ENCODE measurements at places on chromosomes 7 and 10.
A peak's percentile ranks its signal among the peaks of the same experiment; 100 is the strongest.

DNA sequence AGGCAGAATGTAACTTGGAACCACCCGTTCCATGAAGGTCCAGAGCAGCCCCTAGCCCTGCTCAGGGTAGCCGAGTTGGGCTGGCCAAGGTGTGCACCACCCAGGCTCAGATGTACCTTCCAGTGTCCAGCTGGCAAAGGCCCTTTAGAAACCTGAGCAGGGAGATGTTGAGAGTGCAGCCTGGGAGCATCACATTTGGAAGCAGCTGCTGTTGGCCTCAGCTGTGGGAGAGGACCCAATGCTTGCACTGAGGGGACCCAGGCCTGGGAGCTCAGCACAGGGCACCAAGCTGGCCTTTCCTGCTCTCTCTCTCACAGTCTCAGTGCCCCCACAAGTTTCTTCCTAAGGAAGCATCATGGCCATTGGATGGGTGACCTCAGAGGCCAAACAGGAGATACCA is 33.5 kb downstream of the ANXA8 start:
- DNase-seq, result peak; percentile 3

GRCh38 chr7:37234928-37235327 is 213.7 kb downstream of the ELMO1 start:
- no peak for DNase-seq

- DNase-seq, result no peak
Measured at GRCh38 chr7:108408296-108408991, 47.8 kb downstream of the NRCAM start.

DNA sequence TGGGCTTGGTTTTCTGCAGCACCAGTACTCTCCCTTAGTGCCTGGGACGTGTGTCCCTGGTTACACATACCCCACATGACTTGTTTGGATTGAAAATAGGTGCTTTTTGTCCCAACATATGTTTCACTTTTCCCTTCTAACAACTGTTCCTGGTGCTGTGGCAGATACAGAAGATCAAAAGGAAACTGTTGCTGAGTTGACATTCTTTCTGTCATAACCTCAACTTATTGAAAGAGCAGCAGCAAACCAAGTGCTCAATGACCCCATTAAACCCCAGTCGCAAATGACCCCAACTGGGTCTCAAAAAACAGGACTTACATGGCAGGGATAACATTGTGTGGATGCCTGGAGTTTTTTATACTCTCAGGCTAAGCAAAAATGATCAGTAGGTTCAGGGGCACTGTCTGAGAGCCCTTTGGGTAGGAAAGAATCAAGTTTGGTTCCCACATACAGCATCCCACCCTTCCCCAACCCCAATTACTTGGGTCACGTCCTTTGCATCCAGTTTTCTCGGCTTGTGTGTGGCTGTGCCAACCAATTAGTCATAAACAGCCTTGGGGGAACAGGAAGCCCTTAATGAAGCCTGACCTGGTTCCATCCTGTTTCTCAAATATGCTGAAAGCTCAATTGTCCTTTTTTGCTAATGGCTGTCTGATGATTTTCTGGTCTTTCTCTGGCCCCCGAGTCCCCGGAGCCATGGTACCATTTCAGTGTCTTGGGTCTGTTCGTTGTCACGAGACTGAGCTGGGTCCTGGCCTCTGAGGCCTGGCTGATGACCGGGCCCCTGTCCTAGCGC is 4.9 kb downstream of the HKDC1 start:
- DNase-seq, result peak; percentile 60

- no peak for DNase-seq
Measured at GRCh38 chr7:26670841-26671240, 193.5 kb downstream of the SKAP2 start.

GRCh38 chr7:94228678-94229077 is 166.0 kb upstream of the COL1A2 start:
- DNase-seq, result no peak

GRCh38 chr10:63812501-63812900 is 291.3 kb downstream of the REEP3 start:
- no peak for DNase-seq

- DNase-seq, result no peak
Measured at GRCh38 chr7:55622241-55622640, 49.9 kb upstream of the VOPP1 start.

- peak; percentile 38 for DNase-seq
Measured at GRCh38 chr10:49273082-49273465, 25.9 kb upstream of the C10orf71 start.

DNA sequence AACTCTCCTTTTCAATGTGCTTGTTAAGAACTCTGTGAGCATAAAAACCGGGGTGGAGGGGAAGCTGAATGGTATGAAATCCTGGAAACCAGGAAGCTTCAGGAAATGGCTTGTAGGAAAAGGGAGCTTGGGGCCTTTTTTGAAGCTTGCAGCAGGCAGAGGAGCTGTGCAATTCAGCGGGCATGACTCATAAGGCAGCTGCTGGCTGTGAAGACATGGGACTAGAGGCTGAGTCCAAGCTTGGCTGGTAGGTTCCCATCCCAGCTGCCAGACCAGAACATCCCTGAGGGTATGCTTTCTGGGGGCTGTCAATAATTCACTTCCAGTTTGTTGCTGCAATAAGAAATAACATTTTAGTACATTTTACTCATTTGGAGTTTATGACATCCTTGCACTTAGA is 36.8 kb upstream of the CDC14C start:
- peak; percentile 23 for DNase-seq

- DNase-seq, result no peak
Measured at GRCh38 chr7:142418326-142418725, 160.5 kb upstream of the PRSS58 start.

DNA sequence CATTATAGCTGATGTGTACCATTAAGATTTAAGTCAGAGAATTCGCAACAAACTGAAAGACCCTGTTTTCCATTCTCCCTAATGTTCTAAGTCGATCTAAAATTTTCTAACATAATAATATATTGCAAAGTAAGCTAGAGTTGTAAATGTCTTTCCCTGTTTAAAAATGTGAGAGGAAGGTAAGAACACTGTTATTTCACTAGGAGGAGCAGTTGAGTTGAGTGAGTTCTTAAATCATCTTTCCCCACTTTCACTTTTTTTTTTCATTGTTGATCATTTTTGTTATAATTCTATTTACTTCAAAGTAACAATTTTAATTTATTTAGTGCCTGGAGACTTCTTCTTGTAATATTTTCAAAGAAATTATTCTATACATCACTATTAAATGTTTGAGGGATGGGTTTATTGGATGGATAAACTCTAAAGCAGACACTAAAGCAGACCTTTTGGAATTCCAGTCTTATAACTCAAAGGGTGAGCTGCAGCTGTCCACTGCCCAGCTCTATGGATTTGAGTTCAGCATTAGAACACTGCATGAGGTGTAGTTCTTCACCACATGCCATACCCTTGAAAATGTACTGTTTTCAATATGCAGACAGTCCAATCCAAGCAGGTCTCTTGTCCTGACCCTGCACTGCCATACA is 181.3 kb upstream of the FZD1 start:
- peak; percentile 17 for DNase-seq

- DNase-seq, result no peak
Measured at GRCh38 chr7:70266186-70266585, 667.9 kb downstream of the AUTS2 start.

DNA sequence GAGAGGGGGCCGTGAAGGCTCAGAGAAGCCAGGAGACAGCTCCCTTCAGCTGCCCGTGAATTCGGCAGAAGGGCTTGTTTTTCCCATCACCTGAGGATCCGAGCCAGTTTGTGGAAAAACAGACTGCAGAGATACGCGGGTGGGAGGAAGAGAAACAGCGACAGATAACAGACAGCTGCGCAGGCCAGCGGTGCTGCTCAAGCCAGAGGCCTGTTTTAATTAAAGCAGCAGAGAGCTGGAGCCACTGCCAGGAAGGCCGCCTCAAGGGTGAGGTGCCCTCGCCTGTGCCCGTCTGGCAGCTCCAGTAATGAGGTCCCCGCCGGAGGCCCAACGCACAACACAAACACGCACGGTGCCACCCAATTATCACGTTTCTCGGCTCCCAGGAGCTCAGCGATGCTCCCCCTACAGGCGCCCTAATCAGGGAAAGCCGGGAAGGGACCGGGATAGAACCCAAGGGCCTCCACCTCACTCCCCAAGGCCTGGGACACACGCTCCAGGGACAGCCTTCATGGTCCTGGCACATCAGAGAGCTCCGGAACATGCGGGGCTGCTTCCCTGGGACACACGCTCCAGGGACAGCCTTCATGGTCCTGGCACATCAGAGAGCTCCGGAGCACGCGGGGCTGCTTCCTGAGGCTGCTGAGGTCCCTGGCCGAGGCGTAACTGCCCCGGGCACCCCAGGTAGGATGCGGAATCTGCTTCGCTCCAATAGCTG is 60.6 kb upstream of the DNAAF5 start:
- DNase-seq, result peak; percentile 47

DNA sequence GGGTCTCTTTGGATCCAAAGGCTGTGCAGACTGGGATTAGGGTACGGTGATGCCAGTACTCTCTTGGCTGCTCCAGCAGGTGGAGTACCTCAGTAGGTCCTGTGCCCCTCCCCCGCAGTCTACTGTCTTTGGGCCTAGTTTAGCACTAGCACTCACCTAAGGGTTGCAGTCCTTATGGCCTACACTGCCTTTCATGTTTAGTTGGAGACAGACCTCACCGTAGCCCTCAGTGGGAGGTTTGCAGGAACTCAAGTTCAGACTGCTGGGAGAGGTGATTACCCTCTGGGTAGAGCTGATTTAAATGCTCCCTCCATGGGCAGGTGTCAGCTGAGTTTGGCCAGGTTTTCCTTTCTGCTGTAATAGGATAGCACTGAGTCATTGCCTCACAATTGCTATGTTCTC is 210.8 kb upstream of the TMEM196 start:
- DNase-seq, result no peak

- DNase-seq, result peak; percentile 61
Measured at GRCh38 chr10:10830293-10830986, 187.2 kb upstream of the CELF2 start.

GRCh38 chr10:24456322-24456721 is 247.4 kb downstream of the KIAA1217 start:
- peak; percentile 86 for DNase-seq

DNA sequence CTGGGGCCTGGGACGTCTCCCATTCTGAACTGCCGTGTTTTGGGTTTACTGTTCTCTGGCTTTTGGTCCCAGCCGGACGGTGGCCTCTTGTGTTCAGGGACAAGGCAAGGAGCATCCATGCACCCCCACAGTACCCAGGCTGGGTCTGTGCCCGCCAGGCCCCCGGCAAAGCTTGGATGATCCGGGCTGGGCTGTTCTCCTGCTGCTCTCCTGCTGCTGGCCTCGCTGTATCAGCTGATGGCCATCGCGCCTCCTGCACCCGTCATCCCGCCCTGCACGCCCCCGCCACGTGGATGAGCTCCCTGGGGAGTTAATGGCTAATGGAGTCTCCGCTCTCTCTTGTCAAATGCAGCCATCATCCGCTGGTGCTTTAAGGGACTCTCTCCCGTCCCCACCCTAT is 14.9 kb upstream of the PSMG3 start:
- DNase-seq, result no peak

DNA sequence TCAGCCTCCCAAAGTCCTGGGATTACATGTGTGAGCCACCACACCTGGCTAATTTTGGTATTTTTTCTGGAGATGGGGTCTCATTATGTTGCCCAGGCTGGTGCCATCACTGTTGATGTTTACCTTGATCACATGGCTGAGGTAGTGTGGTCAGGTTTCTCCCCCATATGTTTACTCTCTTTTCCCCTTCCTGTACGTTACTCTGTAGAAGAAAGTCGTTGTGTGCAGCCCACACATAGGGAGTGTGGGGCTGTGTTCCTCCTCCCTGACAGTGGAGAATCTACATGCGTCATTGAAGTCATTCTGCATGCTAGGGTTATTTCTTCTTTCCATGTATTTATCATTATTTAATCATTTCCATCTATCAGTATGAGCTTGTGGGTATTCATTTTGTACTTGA is 16.3 kb upstream of the ORAI2 start:
- DNase-seq, result no peak

DNA sequence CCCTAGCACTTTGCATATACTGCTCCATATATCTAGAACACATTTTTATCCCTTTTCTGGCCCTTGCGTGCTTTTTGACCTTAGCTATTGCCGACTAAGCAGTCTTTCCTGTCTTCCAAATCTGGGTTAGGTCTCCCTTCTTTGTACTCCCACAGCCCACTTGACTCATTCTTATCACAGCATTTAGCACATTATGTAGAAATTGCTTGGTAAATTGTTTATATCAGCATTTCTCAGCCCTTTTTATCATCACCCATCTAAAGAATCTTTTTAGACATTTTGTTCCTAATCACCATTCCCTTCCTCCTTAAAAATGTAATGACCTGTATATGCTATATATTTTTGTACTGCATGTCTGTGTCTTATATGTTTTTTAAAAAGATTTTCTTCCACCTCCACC is 101.7 kb downstream of the SDHAF3 start:
- no peak for DNase-seq

Measured in AG20443 (cell line).